ENCODE measurements at places on chromosomes 1 and 21.

- DNase-seq, result no peak
Measured at GRCh38 chr1:205374210-205375078, 17.7 kb upstream of the KLHDC8A start.

- DNase-seq, result no peak
Measured at GRCh38 chr1:76140227-76140626, 65.7 kb downstream of the ST6GALNAC3 start.

DNA sequence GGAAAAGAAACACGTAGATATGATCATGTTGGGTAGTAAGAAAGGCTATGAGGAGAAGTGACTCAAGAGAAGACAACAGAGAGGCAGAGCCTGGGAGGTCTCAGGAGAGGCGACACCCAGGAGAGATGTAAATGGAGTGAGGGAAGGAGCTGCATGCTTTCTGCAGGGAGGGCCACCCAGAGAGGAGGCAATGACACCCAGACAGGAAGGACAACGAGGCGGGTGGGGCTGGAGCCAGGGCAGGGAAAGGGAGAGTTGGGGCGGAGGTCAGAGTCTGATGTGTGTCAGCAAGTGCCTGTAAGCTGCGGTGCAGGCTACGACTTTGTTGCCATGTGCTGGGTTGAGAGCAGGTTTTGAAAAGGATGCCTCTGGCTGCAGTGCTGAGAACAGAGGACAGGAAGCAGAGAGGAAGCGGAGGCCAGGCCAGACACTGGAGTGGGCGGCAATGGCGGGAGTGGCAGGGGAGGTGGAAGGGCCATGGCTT is 31.3 kb downstream of the SLC1A7 start:
- no peak for DNase-seq

GRCh38 chr1:69943030-69943429 is 262.3 kb downstream of the LRRC40 start:
- DNase-seq, result no peak

DNA sequence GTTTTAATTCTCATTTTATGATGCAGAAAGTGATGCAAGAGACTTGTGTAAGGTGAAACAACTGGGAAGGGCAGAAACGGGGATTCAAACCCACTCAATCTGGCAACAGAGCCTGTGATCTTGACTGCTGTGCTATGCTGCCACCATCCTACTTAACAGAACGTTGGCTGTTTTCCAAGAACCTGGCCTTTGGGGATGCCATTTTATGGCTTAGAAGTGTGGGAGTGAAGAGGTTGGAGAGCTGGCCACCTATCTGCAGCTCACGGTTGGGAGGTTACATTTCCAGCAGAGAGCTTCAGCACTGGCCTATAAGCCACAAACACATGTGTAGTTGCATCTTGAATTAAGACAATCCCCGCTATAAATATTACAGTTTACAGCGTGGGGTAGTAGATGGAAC is 235.3 kb downstream of the PRDM2 start:
- no peak for DNase-seq

- no peak for DNase-seq
Measured at GRCh38 chr1:202571719-202572339, 138.4 kb downstream of the SYT2 start.

DNA sequence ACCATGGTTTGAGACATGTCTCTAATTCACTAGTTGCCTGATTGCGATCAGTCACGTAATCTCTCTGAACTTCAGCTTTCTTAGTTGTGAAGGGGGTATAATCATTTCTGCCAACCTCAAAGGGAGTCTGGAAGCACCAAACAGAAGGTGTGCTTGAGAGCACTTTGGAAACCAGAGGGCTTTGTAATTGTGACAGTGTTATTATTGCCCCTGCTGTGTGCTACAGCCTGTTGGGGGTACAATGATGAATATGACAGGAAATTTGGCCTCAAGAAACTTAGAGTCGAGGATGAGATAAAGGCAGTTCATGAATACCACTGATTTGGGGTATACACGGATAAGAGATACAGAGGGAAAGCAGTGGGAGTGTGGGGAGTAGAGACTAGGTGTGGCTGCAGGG is 150.2 kb upstream of the CD34 start:
- no peak for DNase-seq

GRCh38 chr1:147772570-147772969 is 12.2 kb upstream of the GJA5 start:
- DNase-seq, result no peak

DNA sequence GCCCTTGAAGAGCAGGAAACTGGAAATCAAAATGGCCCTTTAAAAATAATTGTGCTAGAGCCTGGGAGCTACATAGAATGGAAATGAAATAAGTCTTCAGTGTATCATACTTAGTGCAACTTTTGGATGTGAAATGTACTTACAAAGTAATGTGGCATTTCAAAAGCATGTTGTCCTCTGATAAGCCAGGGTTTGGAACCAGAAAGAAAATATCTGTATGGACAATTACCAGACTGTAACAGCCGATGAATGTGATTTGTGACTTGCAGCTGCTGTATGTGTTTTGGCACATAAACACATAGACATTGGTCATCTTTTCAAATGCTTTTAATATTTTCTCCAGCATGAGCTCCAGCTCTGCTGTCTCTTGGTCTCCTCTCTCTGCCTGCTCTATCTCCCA is 546.4 kb downstream of the OMA1 start:
- no peak for DNase-seq

- no peak for DNase-seq
Measured at GRCh38 chr1:53324728-53325297, 3.1 kb downstream of the LRP8 start.

GRCh38 chr21:18409579-18409978 is 6.0 kb upstream of the TMPRSS15 start:
- DNase-seq, result no peak

DNA sequence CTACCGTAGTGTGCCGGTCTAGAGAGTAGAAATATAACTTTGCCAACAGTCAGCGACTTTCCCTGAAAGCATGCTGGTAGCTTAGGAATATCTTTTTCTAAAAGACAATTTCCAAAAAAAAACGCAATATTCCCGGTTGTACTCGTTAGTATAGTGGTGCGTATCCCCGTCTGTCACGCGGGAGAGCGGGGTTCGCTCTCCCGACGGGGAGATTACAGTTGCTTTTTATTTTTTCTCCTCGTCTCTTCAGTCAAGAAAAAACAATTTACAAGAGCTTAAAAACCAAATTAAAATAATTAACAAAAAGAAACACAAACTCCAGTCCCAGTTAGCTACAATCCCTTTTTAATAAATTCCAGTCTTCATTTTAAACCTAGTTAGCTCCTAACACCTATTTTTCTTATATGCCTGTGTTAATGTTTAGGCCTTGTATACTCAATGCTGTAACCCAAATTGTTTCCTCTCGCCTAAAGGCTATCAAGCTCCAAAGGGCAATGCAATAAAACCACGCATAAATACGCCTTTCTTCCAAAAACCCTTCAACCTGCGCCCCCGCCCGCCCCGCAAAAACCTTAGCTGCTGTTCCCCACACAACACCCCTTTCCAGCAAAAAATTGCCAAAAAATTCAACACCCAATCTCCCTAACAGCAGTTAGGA is 7.8 kb downstream of the HSPA6 start:
- DNase-seq, result no peak

DNA sequence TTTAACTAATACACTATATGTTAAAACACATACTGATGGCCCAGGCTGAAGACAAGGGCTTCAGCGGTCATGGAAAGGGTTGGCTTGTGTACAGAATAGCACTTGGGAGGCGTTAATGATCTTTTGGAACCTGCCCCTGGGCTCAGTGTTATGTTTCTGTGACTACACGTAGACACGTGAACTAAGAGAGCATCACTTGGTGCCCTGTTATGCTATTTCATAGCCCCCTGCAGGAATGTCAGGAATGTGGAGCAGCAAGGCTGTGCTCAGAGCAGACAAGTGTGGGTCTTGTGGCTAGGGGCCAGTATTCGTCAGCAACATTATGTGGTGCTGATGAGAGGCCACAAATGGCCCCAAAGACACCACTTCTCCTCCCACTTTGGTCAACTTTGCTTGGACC is 132.4 kb downstream of the MAP3K21 start:
- no peak for DNase-seq

DNA sequence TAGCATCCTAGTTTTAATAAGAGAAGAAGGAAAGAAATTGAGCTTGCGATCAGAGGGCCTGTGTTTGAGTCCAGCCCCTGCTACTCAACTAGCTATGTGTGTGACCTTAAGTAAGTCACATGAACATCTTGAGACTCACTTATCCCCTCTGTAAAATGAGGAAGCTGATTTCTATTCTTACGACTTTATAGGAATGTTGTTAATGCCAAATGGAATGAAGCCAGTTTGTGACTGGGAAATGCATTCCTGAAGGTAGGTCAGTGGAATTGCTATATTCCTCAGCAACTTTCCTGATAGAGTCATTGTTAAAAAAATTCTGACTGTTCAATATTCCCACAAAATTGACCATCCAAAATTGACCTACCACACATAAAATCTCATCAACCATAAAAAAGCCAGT is 14.9 kb downstream of the FASLG start:
- no peak for DNase-seq

DNA sequence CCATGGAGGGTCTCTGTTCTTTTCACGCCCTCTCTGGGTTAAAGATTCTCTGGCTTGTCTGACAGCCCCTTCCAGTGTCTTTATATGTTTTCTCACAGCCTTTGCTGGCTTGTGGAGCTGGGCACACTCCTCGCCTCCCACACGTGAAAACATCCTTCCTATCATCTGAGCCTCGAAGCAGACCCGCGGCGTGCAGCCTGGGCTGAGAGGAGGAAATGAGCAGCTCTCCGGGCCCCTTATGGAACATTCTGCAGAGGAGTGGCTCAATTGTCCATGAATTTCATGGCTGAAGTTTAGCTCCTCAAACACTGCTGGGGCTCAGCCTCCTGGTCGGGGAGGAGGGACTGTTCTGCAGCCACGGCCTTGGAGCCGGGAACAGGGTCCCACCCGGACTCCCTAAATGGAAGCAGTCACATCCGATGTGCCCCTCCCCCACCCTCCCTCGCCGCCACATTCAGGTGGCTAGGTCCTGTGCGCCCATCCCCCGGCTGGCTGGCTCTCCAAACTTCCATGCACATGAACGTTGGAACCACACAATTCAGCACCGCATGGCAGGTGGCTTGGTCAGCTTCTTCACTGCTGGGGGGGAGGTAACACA is 15.1 kb upstream of the PDE9A start:
- no peak for DNase-seq

GRCh38 chr1:98333406-98333805 is 328.1 kb upstream of the SNX7 start:
- DNase-seq, result no peak

GRCh38 chr1:72366466-72366865 is 84.1 kb upstream of the NEGR1 start:
- DNase-seq, result no peak

GRCh38 chr1:220991959-220992704 is 112.9 kb downstream of the HLX start:
- DNase-seq, result no peak

DNA sequence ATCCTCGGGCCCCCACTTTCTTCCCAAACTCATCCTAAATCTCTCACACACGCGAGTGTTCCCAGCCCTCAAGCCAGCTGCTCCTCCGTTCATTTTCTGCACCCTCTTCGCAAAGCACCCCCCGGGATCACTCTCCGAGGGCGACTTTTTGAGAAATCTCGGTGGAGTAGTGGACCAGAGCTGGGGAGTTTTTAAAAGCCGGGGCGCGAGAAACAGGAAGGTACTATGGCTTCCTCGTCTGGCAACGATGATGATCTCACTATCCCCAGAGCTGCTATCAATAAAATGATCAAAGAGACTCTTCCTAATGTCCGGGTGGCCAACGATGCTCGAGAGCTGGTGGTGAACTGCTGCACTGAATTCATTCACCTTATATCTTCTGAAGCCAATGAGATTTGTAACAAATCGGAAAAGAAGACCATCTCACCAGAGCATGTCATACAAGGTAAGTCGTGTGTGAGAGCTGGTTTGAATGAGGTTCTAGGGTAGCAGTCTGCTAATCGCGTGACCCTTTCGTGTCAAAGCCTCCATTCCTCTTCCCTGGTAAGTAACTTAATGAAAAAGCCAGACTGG is 800 bp downstream of the DR1 start:
- peak; percentile 13 for DNase-seq

DNA sequence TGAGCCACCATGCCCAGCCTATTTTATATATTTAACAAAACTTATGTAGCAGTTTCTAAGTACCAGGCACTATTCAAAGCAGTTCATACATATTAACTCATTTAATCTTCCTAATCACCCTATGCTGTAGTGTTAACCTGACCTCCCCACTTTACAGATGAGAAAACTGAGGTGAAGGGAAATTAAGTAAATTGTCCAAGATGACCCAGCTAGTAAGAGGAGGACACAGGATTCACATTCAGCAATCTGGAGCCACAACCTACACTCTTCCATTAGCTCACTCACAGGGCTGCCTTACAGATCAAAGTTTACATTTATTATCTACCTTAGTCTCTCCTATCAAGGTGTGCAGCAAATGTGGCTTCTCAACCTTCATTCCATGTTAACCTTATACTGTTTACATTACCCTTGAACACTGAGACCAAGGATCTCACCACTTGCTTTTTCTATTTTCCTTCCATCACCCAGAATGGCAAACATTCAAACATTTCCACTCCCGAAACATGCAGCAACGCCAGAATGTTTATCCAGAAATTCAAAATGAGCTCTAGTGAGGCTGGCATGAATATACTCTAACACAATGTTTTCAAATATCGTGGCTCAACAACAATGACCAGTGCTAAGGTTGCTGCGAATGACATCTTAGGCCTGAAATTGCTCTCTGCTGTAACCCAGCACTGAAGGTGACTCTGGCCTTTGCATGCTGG is 24.5 kb downstream of the HIVEP3 start:
- no peak for DNase-seq

DNA sequence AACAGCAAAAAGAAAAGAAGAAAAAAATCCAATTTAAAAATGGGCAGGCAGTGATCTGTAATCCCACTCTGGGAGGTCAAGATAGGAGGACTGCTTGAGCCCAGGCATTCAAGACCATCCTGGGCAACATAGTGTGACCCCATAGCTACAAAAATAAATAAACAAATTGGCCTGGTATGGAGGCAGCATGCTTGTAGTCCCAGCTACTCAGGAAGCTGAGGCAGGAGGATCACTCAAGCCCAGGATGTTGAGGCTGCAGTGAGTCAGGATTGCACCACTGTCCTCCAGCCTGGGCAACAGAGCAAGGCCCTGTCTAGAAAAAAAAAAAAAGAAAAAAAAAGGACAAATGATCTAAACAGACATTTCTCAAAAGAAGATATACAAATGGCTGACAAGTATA is 99.6 kb downstream of the EIF4G3 start:
- no peak for DNase-seq

DNA sequence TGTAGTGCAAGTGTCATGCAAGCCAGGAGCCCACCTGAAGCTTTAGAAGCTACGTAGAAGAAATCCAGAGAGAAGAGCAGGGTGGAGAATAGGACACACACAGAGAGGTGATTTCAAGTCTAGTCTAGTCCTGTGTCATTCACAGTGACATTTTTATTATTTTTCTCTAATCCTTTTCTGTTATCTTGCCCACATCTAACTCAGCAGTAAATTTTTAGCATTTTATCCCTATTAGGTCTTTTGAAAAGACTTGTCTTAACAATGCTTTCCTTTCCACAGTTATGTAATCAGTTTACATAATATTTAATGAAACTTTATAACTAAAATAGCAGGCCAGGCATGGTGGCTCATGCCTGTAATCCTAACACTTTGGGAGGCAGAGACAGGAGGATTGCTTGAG is 198.6 kb downstream of the ADGRL2 start:
- DNase-seq, result no peak

Data from stimulated activated CD4-positive, alpha-beta T cell treated with anti-CD3 and anti-CD28 coated beads, Interleukin-4, amount 100 ng/mL, for 4 hours (primary cell).